Osteoblast (primary cell): ENCODE measurements at places on chromosomes 7 and 10. TPM values are rescaled to one million over a fixed set of nuclear protein-coding genes. Genes with fewer than 3 reads are reported as not detected.

Gene AGR2
- not detected in 2 replicates for total RNA-seq

Gene PRXL2A
- total RNA-seq, result 5.1 and 5.9 TPM in 2 replicates

- H3K4me3 ChIP-seq, result no peak overlapping the region
- H3K4me1 ChIP-seq, result no peaks in the 10 kb centered on the region
- H3K27me3 ChIP-seq, result no peaks in the 10 kb centered on the region
- H3K36me3 ChIP-seq, result no peaks in the 10 kb centered on the region
- no peak overlapping the region for H3K27ac ChIP-seq
- no peak for DNase-seq
Measured at GRCh38 chr10:130547368-130547767, 411.2 kb downstream of the GLRX3 start.

Gene IFIT1B
- total RNA-seq, result not detected in 2 replicates

Gene CHST12
- total RNA-seq, result 3.8 and 4.0 TPM in 2 replicates

- H3K4me1 ChIP-seq, result no peaks in the 10 kb centered on the region
- no peaks in the 10 kb centered on the region for H3K36me3 ChIP-seq
- no peaks in the 10 kb centered on the region for H3K27me3 ChIP-seq
- H3K4me3 ChIP-seq, result no peak overlapping the region
- no peak for DNase-seq
Measured at GRCh38 chr7:105577251-105577650, 4.0 kb downstream of the EFCAB10 start.

DNA sequence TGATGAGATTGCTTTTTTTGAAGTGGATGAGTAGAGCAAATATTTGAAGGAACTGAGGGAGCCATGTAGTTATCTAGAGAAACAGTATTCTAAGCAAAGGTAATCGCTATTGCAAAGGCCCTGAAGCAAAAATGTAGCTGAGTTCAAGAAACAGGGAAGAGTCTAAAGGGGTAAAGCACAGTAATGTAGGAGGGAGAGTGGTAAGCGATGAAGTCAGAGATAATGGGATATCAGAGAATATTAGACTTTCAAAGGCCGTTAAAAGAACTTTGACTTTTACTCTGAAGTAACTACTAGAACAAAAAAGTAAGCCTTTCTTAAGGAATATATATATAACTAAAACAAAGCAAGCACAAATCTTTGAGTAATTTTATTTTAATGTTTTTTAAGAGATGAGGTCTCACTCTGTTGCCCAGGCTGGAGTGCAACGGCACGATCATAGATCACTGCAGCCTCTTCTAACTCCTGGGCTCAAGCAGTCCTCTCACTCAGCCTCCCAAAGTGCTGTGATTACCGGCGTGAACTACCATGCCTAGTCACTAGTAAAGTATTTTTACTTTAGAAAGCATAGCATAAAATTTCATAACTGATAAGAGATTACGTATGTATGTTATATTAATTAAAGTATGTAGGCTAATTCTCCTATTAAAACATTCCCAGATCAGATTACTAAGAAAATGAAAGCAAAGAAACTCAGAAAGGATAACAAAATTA lies 61.7 kb upstream of the OIT3 start:
- no peaks in the 10 kb centered on the region for H3K27me3 ChIP-seq
- peak overlapping the region; percentile 12 for H3K27ac ChIP-seq
- no peak for DNase-seq
